SHP77 treated with DMSO at 0.1 percent for 48 hours (cell line): ENCODE measurements at places on chromosomes 11 and 22.
A peak's percentile ranks its signal among the peaks of the same experiment; 100 is the strongest.

- DNase-seq, result no peak
Measured at GRCh38 chr22:37498289-37498909, 12.2 kb upstream of the MFNG start.

- no peak for DNase-seq
Measured at GRCh38 chr11:6110011-6110410, 2.5 kb downstream of the OR56B4 start.

- no peak for DNase-seq
Measured at GRCh38 chr22:38696606-38697424, 3.9 kb downstream of the JOSD1 start.

DNA sequence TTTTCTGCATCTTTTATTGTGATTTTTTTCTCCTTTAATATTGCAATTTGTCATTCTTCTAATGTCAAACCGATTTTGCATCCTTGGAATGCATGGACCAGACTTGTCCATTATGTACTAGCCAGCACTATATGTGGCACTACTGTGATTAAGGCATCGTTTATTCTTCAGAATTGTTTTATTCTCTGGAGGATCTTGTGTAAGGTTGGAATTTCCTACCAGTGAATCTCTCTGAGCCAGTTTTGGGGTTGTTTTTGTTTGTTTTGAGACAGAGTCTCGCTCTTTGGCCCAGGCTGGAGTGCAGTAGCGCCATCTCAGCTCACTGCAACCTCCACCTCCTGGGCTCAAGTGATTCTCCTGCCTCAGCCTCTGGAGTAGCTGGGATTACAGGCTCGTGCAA is 58.5 kb downstream of the IGLL5 start:
- DNase-seq, result no peak

DNA sequence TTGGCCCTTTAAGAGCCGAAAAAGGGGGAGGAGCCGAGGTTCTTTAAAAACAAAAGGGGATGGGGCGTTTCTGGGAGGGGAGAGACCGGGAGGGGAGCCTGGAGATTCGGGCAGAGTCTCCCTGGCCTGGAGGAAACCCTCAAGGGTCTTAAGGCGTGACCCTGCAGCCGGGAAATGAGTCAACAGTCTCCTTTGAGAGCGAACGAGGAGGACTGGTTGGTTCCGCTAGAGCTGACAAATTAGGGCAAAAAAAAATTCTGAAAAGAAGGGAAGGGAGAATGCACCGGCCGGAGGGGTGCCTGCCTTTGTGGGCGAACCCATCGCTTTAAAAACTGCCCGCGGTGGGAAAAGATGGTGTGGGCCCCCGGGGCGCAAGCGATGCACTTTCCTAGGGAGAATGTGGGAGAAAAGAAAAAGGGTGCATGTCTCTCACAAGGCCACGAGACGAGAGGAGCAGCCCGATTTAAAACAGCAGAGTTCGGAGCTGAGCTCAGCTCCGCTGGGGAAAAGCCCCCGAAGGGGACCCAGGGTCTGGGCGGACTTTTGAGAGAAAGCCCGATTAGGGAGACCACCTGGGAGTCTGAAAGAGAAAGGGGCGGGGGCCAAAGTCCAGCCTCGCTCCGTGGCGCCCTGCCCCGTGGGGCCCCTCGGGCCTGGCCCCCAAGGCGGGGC is 874 bp downstream of the ZFTA start:
- DNase-seq, result no peak

- DNase-seq, result no peak
Measured at GRCh38 chr11:36449561-36450096, 60.4 kb downstream of the TRAF6 start.

- DNase-seq, result no peak
Measured at GRCh38 chr22:48687606-48688005, 1140.1 kb downstream of the BRD1 start.

DNA sequence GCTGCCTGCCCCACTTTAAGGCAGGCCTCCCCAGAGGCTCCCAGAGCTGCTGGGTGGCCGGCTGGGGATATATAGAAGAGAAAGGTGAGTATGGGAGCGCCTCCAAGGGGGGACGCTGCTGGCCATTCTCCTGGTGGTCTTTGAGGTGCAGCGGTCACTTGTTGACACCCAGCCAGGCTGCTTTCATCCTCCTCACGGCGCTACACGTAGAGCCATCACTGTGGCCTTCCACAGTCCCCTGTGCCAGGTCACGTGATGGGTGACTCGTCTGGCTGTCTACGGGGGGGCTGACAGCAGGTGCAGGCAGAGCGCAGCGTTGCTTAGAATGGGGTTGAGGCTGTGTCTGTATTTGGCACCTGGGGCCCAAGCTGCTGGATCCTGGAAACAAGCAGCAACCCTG is 1.9 kb downstream of the ACR start:
- peak; percentile 81 for DNase-seq

- DNase-seq, result no peak
Measured at GRCh38 chr11:76551400-76551799, 106.6 kb downstream of the EMSY start.

DNA sequence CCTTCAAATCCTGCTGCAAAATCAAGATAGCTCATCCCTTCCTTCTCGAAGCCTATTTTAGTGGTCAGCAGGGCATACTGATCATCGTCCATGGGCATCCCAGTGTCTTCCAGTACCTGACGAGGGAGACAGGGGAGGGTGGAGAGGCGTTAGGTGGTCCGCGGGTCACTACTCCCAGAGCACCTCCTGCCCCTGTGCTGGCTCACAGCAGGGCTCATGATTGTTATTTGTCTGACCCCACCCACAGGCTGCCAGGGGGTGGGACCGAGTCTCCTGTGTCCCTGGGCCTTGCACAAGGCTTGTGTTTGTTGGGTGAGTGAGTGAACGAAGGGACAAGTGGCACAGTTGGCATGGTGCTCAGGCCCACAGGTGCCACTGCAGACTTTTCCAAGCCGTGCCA is 177.0 kb downstream of the EFCAB6 start:
- no peak for DNase-seq

GRCh38 chr22:27792452-27793161 is 8.9 kb downstream of the MN1 start:
- no peak for DNase-seq

GRCh38 chr22:42716649-42717127 is 4.0 kb downstream of the A4GALT start:
- DNase-seq, result no peak

DNA sequence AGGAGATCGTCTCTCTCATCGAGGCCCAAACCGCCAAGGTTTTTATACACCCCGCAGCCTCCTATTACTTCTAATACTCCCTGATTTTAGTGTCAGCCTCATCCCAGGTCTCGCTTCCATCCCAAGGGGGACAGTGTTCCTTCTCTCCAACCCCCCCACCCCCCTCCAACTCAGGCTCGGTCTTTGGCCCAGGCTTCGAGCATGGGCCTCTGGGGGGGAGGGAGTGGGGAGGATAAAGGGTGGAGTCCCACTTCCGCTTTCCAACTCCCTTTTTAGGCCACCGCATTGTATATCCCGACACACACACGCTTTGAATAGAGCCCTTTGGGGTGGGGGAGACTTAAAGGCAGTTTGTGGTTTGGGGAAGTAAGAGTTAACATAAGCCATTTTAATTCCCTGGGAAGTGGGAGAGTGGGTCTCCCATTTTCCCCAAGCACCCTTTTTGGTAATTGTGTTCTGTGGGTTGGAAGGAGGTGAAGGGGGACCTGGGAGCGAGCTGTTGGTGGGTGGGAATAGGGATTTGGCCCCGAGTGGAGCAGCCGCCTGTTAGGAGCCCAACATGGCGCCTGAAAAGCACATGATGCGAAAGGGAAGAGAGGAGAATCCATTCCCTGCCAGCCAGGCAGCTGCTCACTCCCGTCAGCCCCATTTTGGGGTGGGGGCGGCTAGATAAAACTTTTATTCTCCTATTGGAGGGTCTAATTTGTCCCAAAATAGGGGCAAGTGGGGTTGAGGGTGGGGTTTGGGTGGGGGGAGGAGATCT is 844 bp downstream of the PCF11 start:
- DNase-seq, result no peak

- DNase-seq, result no peak
Measured at GRCh38 chr11:63985812-63986155, 454 bp upstream of the OTUB1 start.

DNA sequence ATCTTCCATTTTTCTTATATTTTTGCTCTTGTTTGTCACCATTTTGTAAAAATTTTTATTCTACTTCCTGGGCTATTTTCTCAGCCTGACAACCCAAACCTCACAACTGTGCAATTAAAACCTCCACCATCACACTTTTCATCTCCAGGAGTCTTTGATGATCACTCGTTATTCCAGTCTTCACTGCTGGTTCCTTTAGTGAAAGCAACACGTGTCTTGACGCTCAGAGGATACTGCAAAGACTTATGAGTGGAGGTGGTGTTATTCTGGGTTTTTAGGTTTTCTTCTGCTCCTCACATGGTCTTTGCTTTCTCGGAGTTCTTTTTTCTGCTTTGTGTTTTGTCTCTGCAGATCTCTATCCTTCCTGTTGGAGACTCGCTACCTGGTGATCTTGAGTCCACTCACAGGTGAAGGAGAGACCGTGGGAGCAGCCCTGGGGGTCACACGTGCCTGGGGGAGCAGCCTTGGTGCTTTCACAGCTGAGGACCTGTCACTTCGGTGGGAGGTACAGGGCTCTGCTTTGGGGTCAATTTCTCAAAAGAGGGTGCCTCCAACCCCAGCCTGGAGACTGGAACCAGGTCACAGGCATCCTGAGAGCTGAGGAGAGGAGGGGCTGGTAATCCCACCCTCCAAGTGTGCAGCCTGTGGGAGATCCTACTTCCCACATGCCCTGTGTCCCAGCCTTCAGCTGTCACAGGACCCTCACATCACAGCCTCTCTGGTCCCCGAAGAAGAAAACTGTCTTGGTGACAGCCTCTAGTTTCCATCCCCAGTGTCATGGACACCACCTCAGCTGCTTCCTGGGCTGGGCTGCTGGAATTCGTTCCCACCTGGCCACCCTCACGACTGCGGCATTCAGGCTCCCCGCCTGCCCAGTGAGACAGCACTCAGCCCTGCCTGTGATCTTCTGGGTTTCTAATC is 11.0 kb downstream of the SULT4A1 start:
- DNase-seq, result no peak

- DNase-seq, result no peak
Measured at GRCh38 chr11:34134765-34135164, 29.3 kb downstream of the NAT10 start.

DNA sequence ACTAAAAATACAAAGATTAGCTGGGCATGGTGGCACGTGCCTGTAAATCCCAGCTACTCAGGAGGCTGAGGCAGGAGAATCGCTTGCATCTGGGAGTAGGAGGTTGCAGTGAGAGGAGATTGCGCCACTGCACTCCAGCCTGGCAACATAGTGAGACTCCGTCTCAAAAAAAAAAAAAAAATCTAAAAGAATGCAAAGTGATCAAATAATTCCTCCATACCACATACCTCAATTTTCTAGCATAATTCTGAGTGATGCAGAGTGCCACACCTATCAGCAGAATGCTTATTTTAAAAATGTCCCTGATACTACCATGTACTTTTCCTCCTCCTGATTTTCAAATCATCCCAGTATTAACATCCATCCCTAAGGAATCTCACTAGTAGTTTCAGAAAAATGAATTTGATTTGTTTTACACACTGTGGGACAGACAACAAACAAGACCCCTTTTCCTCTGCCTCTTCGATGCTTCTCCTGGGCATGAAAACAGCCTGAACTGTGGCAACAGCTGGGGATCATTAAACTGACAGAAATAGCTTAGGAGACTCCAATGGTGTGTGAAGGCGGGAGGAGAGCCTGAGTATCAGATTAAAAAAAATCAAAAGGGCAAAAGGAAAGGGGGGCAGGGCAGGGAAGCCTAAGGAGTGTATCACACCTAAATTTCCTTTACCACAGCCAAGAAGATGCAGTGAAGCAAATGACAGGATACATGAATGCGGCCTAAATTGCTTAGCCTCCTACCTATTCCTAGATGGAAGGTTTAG is 114.7 kb downstream of the SGSM3 start:
- DNase-seq, result no peak

GRCh38 chr22:45460288-45461109 is 42.2 kb upstream of the FBLN1 start:
- DNase-seq, result no peak

GRCh38 chr11:71075116-71075720 is 177.2 kb downstream of the SHANK2 start:
- no peak for DNase-seq

DNA sequence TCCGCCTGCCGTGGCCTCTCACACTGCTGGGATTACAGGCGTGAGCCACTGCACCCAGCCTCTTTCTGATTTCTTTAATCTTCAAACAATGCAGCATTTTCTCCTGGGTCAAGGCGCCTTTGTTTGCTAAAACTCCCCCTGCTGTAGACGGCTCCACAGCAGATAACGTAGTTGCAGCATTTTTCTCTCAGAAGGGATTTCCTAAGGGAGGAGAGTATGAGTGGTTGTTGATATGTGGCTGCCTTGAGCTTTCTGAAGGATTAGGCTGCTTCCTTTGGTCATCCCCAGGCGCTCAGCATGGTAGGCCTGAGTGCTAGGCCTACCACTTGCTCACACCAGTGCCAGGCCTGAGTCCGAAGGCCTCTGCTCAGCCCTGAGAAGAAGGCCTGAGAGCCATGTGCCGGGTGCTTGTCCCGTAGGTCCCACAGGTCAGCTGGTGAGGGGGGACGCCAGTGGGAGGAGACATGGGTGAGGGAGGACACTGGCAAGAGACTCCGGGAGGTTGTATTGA is 18.1 kb downstream of the SMARCB1 start:
- no peak for DNase-seq

DNA sequence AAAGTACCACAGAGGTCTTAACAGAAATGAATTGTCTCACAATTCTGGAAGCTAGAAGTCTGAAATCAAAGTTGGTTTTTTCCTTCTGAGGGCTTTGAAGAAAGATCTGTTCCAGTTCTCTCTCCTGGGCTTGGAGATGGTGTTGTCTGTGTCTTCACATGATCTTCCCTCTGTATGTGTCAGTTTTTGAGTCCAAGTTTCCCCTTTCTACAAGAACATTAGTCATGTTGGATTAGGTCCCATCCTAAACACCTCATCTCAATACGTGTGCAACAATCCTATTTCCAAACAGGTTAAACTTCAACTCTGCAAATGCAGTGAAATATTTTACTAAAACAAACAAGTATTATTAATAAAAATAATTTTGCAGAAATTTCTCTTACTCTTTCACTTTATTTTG is 3.1 kb upstream of the PTS start:
- no peak for DNase-seq

DNA sequence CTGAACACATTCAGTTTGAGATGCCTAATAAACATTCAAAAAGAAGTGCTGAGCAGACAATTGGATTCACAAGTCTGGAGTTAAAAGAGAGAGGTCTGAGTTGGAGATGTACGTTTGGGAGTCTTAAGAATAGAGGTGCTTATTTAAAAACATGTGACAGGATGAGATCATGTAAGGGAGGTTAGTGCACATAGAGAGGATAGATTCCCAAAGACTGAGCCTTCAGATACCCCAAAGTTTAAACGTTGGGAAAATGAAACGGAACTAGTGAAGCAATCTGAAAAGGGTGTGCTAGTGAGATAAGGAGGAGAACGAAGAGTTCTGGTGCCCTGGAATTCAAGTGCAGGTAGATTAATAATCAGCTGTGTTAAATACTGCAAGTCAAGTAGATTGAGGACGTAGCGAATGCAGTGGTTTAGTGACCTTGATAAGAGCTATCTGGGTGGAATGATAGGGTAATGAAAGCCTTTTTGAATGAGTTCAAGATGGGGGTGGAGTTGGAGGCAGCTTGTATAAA is 63.7 kb downstream of the HIPK3 start:
- no peak for DNase-seq
